ENCODE measurements at places on chromosomes 7 and 10.

DNA sequence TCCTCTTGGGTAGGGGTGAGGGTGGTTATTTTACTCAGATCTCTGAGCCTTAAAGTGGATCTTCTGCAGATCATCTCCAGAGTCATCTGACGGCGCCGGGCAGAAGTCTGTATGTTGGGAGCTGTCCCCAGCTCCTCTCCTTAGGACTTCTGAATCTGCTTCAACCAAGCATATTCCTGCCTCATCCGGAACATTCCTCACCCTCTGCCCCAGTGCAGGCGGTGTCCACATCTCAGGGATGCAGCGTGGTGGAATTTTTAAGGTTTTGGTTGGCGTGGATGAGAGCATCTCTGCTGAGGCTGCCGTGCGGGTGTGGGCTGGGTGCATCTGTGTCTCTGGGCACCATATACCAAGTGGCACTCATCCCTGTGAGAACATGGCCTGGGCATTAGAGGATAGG, 148.3 kb downstream of the MGMT start:
- DNase-seq = no peak

DNA sequence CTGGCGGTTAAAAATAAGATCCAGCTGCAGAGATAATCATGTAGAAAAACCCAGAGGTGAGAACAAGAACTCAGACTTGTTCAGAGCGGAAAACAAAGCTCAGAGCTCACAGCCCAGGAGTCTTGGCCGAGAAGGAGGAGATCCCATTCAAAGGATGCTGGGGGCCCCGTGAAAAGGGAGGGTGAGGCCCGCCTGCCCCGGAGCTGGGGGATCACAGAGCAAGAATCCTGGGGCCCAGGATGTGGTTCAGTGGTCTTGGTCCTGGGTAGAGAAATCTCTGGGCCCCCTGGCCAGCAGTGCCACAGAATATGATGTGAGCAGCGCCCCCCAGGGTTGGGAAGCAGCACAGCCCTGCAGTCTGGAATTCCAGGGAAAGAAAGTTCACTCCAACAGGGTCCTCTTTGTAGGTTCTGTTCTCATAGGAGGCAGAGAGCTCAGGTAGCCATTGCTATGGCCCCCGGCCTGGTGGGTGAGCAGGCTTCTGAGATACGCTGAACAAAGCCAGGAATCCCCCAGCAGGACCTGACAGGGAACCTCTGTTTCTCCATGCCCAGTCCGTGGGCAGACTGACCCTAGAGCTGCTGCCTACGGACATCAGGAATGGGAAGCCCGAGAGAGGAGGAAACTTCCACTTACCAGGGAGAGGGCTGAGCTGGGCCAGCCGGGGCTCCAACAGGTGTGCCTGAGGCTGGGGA, 77.7 kb upstream of the GNA12 start:
- DNase-seq = no peak

DNA sequence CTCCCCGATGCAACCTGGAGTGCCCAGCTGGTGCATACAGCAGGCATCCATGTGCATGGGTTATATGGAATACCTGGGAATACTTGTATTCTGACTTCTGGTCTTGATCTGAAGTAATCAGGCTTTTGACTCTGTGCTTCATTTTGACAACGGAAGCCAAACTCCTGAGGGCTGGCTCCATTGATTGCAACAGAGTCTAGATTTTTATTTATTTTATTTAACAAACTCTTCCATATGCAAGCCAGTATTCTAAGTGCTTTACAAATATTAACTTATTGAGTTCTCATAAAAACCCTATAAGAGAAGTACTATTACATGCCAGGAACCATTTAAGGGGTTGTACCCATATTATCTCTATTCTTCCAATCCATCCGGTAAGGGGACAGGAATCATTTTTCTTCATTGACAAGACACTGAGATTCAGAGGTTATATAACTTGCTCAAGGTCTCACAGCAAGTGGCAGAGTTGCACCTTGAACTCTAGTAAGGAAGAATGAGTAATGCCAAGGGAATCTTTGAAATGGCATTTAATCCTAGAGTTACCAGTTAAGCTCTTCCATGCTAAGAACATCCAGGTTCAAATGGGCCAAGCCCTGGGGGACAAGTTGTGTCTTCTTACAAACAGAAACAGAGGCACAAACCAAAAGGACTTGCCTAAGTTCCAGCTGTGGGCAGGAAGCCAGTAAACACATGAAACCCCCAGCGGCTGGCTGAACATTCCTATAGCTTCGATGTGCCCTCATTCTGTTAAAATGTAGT, 241.0 kb downstream of the WDR11 start:
- DNase-seq = no peak

GRCh38 chr7:75725306-75725705, 13.4 kb downstream of the HIP1 start:
- DNase-seq = no peak

GRCh38 chr10:120854388-120854787, 3.2 kb downstream of the WDR11 start:
- no peak for DNase-seq

DNA sequence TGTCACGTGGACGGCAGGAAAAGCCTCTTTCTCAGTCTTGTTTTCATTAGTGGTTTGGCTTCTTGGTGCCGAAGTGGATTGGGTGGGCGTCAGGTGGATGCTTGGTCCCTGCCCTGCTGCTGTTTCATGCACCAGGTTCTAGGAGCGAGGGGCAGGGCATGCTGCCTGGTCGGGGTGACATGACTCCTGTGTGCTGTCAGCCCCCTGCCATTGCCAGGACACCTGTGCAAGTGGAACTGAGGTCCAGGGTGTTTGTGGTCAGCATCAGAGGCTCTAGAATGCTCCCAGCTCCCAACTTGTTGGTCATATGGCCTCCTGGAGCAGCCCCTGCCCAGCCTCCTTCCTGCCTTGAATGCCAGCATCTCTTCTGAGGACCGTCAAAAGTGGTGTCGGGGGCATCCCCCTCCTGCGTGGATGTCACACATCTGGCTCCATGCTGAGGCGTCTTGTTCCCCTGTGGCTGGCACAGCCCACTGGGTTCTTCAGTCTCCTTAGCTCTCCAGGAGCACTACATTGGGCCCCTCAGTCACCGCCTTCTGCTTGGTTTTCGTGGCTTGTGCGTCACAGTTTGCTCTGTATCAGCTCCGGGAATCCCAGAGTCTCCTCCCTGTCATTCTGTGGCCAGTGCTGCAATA, 24.8 kb downstream of the ADCY1 start:
- no peak for DNase-seq

- DNase-seq = no peak
Measured at GRCh38 chr7:43309706-43310022, 197.2 kb downstream of the HECW1 start.

DNA sequence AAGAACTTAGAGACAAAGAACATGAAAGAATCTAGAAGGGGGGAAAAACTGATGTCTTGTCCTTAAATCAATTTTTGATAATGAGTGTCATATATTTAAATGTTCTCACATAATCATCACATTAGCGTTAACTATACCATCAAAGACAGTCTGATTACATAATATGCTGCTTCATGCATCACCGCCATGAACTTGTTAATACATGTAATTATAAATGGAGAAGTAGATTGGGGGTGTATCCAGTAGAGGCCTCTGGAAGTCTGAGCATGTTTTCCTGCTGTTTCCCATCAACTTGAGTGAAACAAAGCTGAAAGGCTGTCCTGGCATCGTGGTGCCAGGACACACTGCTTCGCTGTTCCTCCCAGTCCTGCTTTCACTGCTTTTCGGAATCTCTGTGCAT, 48.2 kb downstream of the PRLHR start:
- no peak for DNase-seq

GRCh38 chr7:111752022-111752582, 189.8 kb upstream of the IMMP2L start:
- peak; percentile 35 for DNase-seq

DNA sequence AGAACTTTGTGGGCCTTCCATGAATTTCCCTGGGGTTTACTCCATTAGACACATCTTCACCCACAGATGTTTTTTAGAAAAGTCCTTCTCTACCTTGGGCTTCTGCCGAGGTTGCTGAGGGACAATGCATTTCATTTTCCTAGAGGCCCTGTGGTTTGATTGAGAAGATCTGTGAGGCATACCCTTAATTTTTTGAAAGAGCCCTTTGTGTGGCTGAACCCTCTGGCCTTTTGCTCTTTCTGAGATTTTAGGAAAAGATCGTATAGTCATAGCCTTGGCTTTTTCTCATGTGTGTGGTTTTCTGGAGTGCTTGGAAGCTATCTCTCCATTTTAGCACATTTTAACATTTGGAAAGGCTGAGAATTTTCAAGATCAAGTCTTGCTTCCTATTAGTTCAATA, 119.8 kb upstream of the LYZL1 start:
- DNase-seq = no peak

DNA sequence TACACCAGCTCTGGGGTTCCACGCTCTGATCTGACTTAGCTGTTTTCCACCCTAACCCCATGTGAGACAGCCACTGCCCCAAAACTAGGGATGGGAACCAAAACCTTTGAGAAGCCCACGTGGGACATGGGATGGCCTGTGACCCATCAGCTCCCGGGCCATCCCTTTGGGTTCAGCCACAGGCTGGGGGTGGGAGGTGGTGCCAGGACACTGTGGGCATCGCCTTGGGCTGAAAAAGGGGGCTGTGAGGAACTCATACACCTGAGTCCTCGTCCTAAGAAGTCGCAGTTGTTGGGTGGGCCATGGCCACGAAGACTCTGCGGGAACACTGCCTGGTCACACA, 379.1 kb downstream of the DNAJB6 start:
- no peak for DNase-seq

- no peak for DNase-seq
Measured at GRCh38 chr10:13100349-13101294, 659 bp downstream of the OPTN start.

GRCh38 chr10:18479502-18479901, 171.9 kb downstream of the NSUN6 start:
- no peak for DNase-seq

GRCh38 chr7:99617192-99617781, 541 bp downstream of the ZSCAN25 start:
- no peak for DNase-seq

DNA sequence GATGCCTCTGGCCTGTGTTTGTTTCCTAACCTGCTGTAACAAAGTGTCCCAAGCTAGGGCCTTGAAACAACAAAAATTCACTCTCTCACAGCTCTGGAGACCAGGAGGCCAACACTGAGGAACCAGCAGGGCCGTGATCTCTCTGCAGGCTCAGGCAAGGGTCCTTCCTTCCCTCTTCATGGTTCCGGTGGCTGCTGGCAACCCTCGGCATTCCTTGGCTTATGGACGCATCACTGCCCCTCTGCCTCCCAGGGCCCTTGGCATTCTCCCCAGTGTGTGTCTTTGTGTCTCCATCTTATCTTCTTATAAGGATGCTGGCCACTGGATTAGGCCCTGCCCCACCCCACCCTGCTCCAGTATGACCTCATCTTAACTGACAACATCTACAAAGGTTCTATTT, 17.0 kb downstream of the CNPY1 start:
- DNase-seq = no peak

DNA sequence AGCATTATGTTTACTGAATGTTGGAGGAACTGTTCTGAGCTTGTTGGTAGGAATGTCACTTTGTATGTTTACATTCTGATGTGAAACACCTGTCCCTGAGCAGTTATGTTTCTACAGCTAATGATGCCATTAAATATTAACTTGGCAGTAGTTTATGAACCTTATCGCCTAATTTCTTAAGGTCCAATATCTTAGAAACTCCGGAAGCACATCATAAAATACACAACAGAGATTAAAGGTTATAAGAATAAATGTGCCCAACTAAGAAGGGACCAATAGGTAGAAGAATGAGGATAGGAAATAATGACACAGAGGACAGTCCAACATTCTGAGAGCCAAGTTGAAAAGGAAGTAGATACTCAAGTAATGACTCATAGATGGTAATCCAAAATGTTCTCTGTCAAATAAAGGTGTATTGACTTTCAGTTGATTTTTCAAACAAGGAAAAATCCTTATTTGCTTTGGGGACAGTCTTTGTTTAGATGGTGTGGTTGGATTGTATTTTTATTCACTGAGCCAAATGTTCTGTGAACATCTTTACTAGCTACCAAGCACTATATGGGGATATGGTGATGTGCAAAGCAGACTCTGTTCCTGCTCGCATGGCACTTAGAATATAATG, 31.9 kb downstream of the LCOR start:
- DNase-seq = no peak

GRCh38 chr7:99278180-99278579, 5.5 kb downstream of the MYH16 start:
- no peak for DNase-seq

DNA sequence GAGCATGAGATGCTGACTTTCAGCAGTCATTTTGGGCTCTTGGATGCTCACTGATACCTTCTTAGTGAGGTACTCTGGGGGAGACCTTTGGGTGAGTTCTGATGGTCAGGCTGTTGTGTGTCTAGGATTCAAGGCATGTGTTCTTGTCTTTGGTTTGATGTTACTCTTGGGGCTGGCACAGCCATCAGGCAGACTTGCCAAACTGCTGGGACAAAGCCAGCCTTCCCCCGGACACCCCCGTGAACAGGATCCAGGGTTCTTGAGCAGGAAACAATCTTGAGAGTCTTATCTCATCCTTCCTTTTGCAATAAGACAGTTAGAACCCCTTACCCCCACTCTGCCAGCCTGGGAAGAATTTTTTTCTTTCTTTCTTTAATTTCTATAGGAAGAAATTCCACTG, 42.2 kb downstream of the SUFU start:
- no peak for DNase-seq

- no peak for DNase-seq
Measured at GRCh38 chr7:18064242-18064838, 36.7 kb upstream of the PRPS1L1 start.

GRCh38 chr10:114550756-114551635, 107.1 kb downstream of the ABLIM1 start:
- no peak for DNase-seq

DNA sequence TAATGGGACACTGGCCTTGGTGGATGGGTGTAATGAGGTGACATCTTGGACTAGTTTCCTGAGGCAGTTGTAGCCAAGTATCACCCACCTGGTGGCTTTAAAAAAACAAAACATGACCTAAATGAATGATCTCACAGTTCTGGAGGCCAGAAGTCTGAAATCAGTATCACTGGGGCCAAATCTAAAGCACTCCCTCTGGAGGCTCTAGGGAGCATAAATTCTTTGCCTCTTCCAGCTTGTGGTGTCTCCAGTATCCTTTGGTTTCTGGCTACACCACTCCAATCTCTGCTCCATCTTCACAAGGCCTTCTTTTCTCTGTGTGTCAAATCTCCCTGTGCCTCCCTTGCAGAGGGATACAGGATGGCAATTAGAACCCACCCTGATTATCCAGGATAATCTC, 342.9 kb downstream of the CALN1 start:
- no peak for DNase-seq

DNA sequence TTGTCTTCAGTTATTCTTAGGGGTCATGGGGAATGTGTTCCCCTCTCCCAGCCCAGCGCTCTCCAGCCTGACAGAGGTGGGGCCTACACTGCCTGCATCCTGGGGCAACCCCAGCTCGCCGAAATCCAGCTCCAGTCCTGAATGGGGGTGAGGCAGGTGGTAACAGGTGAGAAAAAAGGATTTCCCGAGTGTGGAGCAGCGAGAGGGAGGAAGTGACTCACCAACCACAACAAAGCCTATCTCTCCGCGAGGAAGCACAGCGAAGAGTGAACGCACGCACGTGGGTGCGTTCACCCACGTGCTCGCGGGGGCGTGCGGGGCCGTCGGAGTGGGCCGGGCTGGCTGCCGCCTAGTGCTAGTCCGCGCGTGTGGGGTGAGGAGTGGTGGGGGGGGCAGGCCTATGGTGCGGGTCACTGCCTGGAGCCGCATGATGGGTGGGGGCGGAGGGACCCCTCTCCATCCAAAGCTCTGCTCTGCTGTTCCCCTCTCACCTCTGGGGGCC, 855 bp upstream of the PALD1 start:
- peak; percentile 66 for DNase-seq

Measured in stimulated activated CD4-positive, alpha-beta T cell treated with anti-CD3 and anti-CD28 coated beads, Interleukin-1b, Interleukin-23, amount 100 ng/mL, for 4 hours (primary cell).